Spinal cord (tissue), 10 donors: ENCODE measurements at places on chromosomes 12 and 14. TPM values are rescaled to one million over a fixed set of nuclear protein-coding genes. Genes with fewer than 3 reads are reported as not detected.

- no peak for DNase-seq
Measured at GRCh38 chr12:57620936-57621496, 9.8 kb downstream of the ARHGEF25 start.

- no peak for DNase-seq
Measured at GRCh38 chr12:63905544-63905943, 61.0 kb downstream of the SRGAP1 start.

The GRIP1 gene
- total RNA-seq: 33.4 TPM

The RD3L gene
- not detected for total RNA-seq

DNA sequence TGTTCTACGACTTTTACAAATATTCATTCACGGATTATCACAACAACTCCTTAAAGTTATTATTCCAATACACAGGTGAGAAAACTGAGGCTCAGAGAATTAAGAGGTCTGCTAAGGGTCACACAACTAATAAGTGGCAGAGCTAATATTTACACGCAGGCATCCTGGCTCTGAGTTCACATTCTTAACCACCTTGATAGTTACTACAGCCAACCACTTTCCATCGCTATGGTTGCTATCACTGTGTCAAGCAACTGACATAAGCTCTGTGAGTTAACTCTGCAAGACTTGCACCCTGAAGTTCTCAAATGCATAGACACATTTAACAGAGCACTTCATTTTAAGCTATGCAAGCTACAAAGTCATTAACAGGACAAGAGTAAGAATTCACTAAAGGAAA is 3.7 kb downstream of the GLT8D2 start:
- no peak for DNase-seq

GRCh38 chr12:79187032-79187431 is 322.5 kb downstream of the SYT1 start:
- DNase-seq: no peak

GRCh38 chr12:108231109-108231905 is 102.2 kb downstream of the WSCD2 start:
- no peak for DNase-seq

The ESR2 gene
- total RNA-seq: 0.77 TPM

DNA sequence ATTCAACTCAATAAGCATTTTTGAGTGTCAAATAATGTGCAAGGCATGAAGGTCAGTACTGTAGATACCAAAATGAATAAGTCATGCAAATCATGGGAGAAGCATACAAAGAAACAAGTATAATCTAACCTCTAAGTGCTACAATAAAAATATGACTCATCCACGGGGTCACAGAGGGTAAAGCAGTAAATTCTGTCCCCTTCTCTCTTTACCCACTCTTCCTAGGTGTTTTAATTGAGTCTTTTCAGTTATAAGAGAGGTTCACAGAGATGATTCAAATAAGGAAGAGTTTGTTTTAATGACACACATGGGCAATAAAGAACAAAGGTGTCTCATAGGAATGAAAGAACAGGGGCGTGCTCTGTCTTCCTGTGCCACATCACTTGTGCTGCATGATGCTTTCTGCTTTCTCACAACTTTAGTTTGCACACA is 71.5 kb upstream of the DAAM1 start:
- no peak for DNase-seq

- no peak for DNase-seq
Measured at GRCh38 chr14:101739446-101740141, 21.9 kb upstream of the PPP2R5C start.

DNA sequence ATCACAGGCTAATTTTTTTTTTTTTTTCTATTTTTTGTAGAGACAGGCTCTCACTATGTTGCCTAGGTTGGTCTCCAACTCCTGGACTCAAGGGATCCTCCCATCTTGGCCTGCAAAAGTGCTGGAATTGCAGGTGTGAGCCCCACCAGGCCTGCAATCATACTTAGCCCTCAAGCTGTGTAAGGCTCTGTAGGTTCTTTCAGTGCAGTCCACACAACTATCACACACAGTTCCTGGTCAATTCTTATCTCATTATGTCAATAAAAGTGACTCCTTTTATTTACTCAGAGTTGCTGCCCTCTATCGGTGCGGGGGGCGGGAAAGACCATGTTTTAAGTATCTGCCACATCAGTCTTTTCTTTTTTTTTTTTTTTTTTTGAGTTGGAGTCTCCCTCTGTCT is 29.0 kb downstream of the SLC2A3 start:
- DNase-seq: no peak

DNA sequence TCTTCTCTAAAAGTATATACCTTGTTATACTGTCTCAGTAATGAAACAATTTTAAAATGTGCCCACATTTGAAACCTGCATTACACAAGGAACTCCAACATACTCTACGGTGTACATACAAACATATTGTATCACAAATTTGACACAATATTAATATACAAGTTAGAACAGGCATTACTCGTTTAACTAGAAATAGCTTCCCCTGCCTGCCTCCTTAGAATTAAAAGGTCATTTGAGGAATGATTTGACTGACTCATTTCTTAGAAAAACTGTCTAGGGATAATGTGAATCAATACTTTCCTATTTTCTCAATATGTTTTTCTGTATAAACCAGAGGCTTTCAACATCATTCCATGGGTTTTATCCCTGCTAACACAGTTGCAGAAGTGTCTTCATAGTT is 73.7 kb downstream of the STON2 start:
- DNase-seq: no peak

GRCh38 chr12:69966409-69966808 is 141.4 kb downstream of the MYRFL start:
- DNase-seq: peak; percentile 32

- no peak for DNase-seq
Measured at GRCh38 chr14:45868863-45869262, 615.9 kb upstream of the MIS18BP1 start.

GRCh38 chr12:47748507-47748828 is 10.2 kb downstream of the RAPGEF3 start:
- no peak for DNase-seq

The CCDC197 gene
- total RNA-seq: not detected

GRCh38 chr12:67067453-67068203 is 201.5 kb upstream of the CAND1 start:
- peak; percentile 30 for DNase-seq

DNA sequence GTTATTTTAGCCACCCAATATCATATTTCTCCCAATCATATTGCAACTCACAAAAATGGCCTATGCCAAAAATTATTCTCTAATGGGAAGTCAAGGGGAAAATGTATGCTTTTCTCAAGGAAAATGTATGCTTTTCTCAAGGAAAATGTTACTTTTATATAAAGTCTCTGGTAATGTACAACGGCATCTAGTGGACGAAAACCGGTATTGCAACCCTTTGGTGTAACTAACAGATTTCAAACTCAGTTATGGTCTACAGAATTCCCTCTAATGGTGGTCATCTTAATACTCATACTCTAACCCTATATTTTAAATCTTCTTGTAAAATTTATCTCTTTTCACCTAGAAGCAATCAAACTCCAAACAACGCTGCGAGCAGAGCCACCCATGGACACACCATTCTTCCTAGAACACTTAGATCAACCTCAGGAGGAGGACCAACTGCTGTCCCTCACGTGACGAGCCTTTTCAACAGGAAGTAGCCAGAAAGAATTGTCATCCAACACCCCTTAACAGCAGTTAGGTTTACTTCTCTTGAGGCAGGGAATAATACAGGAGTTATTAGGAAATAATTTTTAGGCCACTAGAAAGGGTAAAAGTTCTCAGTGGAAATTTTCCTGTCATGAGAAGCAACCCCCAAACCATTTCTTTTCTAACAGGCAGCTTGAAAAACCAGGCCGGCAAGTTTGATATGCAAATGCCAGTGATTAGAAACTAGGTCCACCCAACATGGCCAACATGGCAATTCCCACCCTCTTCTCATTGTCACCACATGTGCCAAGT is 20.1 kb downstream of the APOBEC1 start:
- peak; percentile 73 for DNase-seq

DNA sequence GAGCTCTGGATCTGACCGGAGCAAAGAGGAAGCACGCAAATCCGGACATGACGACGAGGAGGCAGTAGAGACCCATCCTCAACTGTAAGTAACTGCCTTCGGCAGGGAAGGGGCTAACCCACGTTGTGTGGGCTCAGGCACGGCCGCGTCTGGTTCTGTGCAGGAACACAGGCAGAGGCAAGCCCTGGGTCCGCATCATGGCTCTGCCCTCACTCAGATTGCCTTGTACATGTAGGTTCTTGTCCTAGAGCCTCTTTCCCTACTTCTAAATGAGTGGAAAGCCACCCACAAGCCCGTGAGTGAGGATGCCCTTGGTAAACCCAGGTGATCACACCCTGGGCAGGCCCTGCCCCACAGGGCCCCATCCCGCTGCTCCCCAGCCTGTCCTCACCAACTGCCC is 8.9 kb upstream of the RPLP0 start:
- no peak for DNase-seq

- DNase-seq: no peak
Measured at GRCh38 chr14:94724993-94725392, 44.9 kb downstream of the GSC start.

DNA sequence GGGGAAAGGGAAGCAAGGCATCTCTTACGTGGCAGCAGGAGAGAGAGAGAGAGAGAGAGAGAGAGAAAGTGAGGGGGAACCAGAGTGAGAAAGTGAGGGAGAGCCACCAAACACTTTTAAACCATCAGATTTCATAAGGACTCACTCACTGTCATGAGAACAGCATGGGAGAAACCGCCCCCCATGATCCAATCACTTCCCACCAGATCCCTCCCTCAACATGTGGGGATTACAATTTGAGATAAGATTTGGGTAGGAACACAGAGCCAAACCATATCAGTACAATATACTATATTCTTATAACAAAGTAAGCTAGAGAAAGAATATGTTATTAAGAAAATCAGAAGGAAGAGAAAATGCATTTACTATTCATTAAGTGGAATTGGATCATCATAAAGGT is 53.7 kb upstream of the PLXNC1 start:
- no peak for DNase-seq
